Kidney (tissue), 22 donors: ENCODE measurements at places on chromosomes 16 and 17. TPM values are rescaled to one million over a fixed set of nuclear protein-coding genes. Genes with fewer than 3 reads are reported as not detected.
A peak's percentile ranks its signal among the peaks of the same experiment; 100 is the strongest.

GRCh38 chr17:70314096-70314495 is 144.8 kb downstream of the KCNJ2 start:
- H3K27ac ChIP-seq, result no peak overlapping the region
- no peak overlapping the region for H3K4me3 ChIP-seq
- no peaks in the 10 kb centered on the region for H3K27me3 ChIP-seq

DNA sequence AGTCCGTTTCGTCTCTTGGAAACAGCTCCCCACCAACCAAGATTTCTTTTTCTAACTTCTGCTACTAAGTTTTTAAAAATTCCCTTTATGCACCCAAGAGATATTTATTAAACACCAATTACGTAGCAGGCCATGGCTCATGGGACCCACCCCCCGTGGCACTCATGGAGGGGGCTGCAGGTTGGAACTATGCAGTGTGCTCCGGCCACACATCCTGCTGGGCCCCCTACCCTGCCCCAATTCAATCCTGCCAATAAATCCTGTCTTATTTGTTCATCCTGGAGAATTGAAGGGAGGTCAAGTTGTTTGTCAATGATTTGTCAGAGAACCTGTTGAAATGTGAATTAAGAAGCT is 48.2 kb downstream of the IL21R start:
- no peak overlapping the region for H3K27ac ChIP-seq
- H3K4me3 ChIP-seq, result no peak overlapping the region
- H3K36me3 ChIP-seq, result no peaks in the 10 kb centered on the region
- H3K4me1 ChIP-seq, result no peaks in the 10 kb centered on the region
- DNase-seq, result no peak

DNA sequence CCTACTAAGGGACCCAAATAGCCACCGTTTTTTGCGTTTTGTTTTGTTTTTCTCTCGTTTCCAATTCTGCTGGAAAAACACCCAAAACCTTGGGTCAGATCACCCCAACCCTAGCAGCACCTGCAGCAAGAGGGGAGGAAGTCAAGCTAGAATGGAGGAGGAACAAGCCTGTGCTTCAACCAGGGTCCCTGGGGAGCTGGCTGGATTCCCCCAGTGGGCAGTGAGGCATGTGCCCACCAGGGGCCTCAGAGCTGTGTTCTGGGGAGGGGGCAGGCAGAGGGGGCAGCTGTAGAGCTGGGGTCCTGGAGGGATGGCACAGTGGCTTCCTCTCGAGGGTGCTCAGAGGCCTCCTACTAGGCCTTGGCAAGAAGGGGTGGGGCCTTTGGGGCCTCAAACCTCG is 6.5 kb downstream of the CD79B start:
- no peak overlapping the region for H3K4me3 ChIP-seq
- DNase-seq, result no peak
- H3K27me3 ChIP-seq, result no peaks in the 10 kb centered on the region
- H3K36me3 ChIP-seq, result no peaks in the 10 kb centered on the region

GRCh38 chr17:66627985-66628384 is 206.9 kb upstream of the CACNG5 start:
- H3K27ac ChIP-seq, result no peak overlapping the region
- no peak overlapping the region for H3K4me3 ChIP-seq
- DNase-seq, result no peak
- no peaks in the 10 kb centered on the region for H3K4me1 ChIP-seq

DNA sequence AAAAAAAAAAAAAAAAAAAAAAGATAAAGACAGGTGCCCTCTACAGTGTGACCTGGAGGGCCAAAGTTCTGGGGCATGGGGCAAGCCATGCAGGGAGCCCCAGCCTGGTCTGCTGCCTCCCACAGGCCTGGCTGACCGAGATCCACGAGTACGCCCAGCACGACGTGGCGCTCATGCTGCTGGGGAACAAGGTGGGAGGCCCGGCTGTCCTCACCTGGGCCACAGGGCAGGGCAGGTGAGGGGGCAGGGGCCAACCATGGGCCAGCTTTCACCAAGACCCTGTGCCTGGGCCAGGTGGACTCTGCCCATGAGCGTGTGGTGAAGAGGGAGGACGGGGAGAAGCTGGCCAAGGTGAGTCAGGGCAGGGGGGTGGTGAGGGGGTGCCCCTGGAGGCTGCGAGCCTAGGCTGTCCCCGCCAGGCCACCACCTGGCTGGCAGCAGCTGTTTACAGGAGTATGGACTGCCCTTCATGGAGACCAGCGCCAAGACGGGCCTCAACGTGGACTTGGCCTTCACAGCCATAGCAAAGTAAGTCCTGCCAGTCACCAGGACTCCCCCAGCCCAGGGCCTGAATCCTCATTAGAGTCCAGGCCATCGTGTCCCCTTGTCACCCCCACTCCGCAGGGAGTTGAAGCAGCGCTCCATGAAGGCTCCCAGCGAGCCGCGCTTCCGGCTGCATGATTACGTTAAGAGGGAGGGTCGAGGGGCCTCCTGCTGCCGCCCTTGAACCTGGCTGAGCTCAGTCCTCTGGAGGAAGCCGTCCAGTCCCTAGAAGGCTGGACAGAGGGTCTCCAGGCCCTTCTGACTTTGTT is 2.7 kb upstream of the TRAF7 start:
- H3K36me3 ChIP-seq, result peaks cover 3% of the 10 kb centered on the region
- no peaks in the 10 kb centered on the region for H3K4me1 ChIP-seq
- H3K4me3 ChIP-seq, result peak overlapping the region; percentile 63
- H3K27ac ChIP-seq, result no peak overlapping the region
- DNase-seq, result peak; percentile 63
- no peaks in the 10 kb centered on the region for H3K27me3 ChIP-seq

DNA sequence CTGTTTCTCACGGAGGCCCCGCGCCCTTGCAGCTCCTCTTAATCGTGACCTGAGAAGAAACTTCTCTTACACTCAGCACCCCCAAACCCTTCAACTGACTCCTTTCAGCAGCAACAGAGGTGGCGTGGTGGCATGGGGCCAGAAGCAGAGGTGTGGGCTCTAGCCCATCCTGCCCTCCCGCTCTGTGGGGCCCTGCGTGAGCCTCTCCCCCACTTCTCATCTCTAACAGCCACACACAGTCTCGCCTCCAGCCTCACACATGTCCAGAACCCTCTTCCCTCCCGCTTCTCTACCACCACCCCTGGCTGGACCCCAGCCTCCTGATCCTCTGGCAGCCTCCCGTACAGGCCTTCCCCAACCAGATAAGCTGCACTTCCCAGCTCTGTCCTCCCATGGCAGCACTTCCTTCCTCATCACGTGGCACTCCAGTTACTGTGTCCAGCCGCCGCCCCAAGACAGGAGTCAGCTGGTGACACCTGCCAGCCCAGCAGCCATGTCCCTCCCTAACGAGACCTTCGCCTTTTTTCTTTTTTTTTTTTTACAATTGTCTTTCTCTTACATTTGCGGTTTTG is 30.5 kb downstream of the NSMCE1 start:
- H3K4me3 ChIP-seq, result no peak overlapping the region
- peak overlapping the region; percentile 68 for H3K27ac ChIP-seq
- H3K27me3 ChIP-seq, result no peaks in the 10 kb centered on the region
- DNase-seq, result no peak
- peaks cover 2% of the 10 kb centered on the region for H3K36me3 ChIP-seq
- H3K4me1 ChIP-seq, result peaks cover 35% of the 10 kb centered on the region

DNA sequence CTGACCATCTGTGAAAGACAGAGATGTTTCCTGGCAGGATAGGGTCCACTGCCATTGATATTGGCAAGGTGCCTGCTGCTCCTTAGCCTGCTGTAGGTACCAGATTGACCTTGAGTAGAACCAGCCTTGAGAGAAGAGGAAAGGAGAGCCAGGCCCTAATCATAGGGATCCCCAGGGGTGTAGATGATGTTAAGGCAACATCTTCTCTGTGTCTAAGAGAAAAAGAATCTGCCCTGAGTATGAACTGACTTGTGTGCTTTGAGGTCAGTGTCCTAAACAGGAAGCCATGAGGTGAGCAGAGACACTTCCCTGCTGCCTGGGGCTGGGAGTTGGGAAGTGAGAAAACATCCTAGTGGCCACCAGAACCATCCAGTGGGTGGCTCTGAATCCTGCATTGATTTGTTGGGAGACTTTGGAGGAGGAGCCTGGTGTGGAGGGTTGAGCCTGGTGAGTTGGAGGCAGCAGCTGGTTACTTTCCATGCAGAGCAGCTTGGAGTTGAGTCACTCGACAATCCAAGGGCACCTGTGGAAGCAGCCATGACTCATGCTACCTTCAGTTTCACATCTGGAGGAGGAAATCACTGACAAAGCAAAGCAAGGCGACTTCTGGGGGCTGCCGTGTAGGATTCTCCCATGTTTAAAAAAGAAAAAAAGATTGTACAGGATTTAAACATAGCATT is 47.8 kb downstream of the BMERB1 start:
- no peaks in the 10 kb centered on the region for H3K4me1 ChIP-seq
- H3K27ac ChIP-seq, result no peak overlapping the region
- DNase-seq, result peak; percentile 10
- H3K27me3 ChIP-seq, result no peaks in the 10 kb centered on the region
- no peak overlapping the region for H3K4me3 ChIP-seq

- peak overlapping the region; percentile 86 for H3K27ac ChIP-seq
- no peaks in the 10 kb centered on the region for H3K27me3 ChIP-seq
- no peaks in the 10 kb centered on the region for H3K4me1 ChIP-seq
Measured at GRCh38 chr17:78923660-78924453, 1.3 kb downstream of the TIMP2 start.

DNA sequence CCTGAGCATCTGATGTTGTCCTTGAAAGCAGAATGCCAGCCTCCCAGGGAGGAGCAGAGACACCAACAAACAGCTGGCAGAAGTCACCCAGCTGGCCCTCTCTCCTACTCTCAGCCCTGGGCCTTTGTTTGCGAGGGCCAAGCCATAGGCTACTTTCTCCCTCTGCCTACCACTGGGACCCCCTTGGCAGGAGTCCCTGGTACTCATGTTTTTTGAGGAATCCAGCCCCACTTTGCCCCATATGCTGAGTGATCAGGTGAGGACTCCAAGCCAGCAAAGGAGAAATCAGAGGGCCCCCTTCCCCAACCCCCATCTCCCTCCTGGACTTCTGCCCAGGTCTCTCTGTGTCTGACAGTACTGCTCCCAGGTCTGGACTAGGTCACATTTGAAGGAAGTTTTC is 121.9 kb downstream of the USP31 start:
- no peak overlapping the region for H3K4me3 ChIP-seq
- H3K36me3 ChIP-seq, result no peaks in the 10 kb centered on the region
- H3K27ac ChIP-seq, result no peak overlapping the region
- DNase-seq, result no peak
- H3K27me3 ChIP-seq, result no peaks in the 10 kb centered on the region

The TBC1D3I gene
- total RNA-seq, result 0.41 TPM

The JUP gene
- total RNA-seq, result 223 TPM

GRCh38 chr17:79137015-79137788 is 62.6 kb downstream of the ENGASE start:
- peaks cover 4% of the 10 kb centered on the region for H3K4me1 ChIP-seq
- peaks cover 10% of the 10 kb centered on the region for H3K27me3 ChIP-seq
- no peak overlapping the region for H3K4me3 ChIP-seq
- H3K27ac ChIP-seq, result no peak overlapping the region

GRCh38 chr17:67515490-67516083 is 138.5 kb downstream of the PITPNC1 start:
- no peaks in the 10 kb centered on the region for H3K36me3 ChIP-seq
- peaks cover 6% of the 10 kb centered on the region for H3K4me1 ChIP-seq
- no peak for DNase-seq
- no peak overlapping the region for H3K27ac ChIP-seq
- H3K4me3 ChIP-seq, result no peak overlapping the region

The SPATA32 gene
- total RNA-seq, result not detected

The PKMYT1 gene
- total RNA-seq, result 2.2 TPM

DNA sequence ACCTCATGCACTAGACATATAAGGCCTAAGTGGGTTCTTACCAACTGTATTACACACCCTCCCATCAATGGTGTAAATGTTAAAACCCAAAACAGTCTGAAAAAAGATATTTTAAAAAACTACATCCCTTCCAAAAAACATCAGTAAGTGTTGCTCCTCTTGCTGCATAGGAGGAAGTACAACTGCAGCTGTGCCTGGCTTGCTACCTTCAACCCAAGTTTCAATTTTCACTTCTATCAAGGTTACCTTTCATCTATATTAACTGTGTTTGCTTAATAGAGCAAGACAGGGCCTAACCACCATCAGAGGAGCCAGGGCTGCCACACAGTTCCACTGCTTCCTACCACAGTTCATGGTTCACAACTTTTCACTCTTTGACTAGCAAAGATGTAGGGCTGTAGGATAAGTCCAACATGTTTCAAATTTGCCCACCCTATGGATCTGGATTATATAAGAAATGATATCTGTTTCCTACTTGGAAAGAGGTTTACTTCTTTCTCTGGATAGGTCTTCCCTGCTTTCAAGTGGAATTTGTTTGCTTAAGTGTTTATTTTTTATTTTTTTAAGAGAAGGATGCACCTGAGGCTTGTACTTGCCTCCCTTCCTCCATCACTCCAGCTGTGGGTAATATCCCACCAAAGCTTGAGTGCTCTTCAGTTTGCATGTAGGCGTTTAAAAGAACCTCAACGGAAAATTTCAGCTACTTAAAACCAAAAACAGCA is 56.7 kb downstream of the GRB7 start:
- DNase-seq, result no peak
- H3K27me3 ChIP-seq, result no peaks in the 10 kb centered on the region
- no peak overlapping the region for H3K27ac ChIP-seq
- no peak overlapping the region for H3K4me3 ChIP-seq
- H3K36me3 ChIP-seq, result no peaks in the 10 kb centered on the region
